ENCODE measurements at places on chromosomes 1 and 21.

DNA sequence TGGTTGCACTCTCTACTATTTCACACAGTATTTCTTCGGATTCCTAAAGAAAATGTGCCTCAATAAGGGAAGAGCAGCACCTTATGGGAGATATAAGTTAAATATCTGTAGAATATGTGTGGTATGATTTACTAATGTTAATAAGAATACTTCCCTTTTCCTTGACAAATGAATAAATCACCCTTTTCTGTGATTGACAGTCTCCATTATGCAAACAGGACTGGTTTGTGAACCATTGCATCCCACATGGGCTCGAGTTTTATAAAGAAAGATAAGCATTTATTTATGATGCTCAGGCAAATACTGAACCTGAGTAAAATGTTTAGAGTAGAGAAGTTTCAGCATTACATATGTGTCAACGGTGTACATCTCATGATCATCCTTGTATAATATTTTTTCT lies 587.7 kb upstream of the BRINP3 start:
- no peak overlapping the region for H3K27ac ChIP-seq
- H3K4me3 ChIP-seq = no peak overlapping the region
- no peaks in the 10 kb centered on the region for H3K4me1 ChIP-seq
- no peaks in the 10 kb centered on the region for H3K36me3 ChIP-seq

GRCh38 chr1:29286194-29286767 lies 50.0 kb downstream of the PTPRU start:
- H3K27ac ChIP-seq = no peak overlapping the region
- DNase-seq = no peak
- H3K4me3 ChIP-seq = no peak overlapping the region
- no peaks in the 10 kb centered on the region for H3K27me3 ChIP-seq
- peaks cover 4% of the 10 kb centered on the region for H3K4me1 ChIP-seq

GRCh38 chr1:3193811-3194210 lies 124.8 kb downstream of the PRDM16 start:
- no peak overlapping the region for H3K27ac ChIP-seq
- no peak overlapping the region for H3K4me3 ChIP-seq
- H3K36me3 ChIP-seq = no peaks in the 10 kb centered on the region
- no peak for DNase-seq
- H3K27me3 ChIP-seq = peaks cover 2% of the 10 kb centered on the region

DNA sequence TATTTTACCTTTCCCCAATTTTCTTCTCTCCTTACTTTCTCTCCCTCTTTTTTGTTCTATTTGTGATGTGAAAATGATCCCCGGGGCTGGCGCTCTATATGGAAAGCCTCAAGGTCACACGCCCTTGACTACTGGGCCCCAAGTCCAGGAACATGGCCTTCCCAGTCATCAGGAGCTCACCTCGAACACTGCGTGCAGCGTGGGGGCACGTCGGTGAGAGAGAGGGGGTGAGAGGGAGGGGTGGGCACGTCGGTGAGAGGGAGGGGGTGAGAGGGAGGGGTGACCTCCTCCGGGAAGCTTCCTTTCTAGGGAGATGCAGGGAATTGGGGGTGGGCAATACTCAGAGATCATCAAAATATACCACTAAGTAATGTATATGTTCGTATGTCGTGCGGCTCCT lies 94.6 kb upstream of the TMPRSS2 start:
- no peaks in the 10 kb centered on the region for H3K4me1 ChIP-seq
- H3K27me3 ChIP-seq = peaks cover 4% of the 10 kb centered on the region
- no peak overlapping the region for H3K27ac ChIP-seq
- no peak overlapping the region for H3K4me3 ChIP-seq
- H3K36me3 ChIP-seq = no peaks in the 10 kb centered on the region

DNA sequence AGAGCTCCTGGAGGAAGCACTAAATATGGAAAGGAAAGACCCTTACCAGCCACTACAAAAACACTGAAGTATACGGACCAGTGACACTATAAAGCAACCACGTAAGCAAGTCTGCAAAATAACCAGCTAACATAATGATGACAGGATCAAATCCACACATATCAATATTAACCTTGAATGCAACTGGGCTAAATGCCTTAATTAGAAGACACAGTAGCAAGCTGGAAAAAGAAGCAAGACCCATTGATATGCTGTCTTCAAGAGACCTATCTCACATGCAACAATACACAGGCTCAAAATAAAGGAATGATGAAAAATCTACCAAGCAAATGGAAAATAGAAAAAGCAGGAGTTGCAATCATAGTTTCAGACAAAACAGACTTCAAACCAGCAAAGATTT lies 31.0 kb downstream of the C1orf185 start:
- no peak overlapping the region for H3K27ac ChIP-seq
- no peaks in the 10 kb centered on the region for H3K36me3 ChIP-seq
- H3K4me1 ChIP-seq = no peaks in the 10 kb centered on the region

DNA sequence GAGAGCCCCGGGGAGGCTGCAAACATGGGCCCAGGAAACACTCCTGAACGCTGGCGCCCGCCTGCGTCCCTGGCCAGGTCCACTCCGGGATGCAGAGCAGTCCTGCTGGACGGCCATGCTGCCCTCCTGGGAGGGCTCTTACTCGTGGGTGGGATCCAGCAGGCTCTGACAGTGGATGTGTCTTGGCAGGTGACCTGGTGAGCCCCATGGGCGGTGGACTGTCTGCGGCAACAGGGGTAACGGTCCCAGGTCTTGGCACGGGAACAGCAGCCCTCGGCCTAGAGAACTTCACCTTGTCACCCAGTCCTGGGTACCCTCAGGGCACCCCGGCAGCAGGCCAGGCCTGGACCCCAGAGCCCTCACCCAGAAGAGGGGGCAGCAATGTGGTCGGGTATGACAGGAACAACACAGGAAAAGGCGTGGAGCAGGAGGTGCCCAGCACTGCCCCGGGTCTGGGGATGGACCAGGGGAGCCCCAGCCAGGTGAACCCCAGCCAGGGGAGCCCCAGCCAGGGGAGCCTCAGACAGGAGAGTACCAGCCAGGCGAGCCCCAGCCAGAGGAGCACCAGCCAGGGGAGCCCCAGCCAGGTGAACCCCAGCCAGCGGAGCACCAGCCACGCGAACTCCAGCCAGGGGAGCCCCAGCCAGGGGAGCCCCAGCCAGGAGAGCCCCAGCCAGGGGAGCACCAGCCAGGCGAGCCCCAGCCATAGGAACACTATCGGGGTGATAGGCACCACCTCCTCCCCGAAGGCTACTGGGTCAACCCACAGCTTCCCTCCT lies 39.8 kb downstream of the UMODL1 start:
- H3K4me3 ChIP-seq = no peak overlapping the region
- no peak overlapping the region for H3K27ac ChIP-seq
- peaks cover 5% of the 10 kb centered on the region for H3K4me1 ChIP-seq
- H3K36me3 ChIP-seq = no peaks in the 10 kb centered on the region
- DNase-seq = no peak

DNA sequence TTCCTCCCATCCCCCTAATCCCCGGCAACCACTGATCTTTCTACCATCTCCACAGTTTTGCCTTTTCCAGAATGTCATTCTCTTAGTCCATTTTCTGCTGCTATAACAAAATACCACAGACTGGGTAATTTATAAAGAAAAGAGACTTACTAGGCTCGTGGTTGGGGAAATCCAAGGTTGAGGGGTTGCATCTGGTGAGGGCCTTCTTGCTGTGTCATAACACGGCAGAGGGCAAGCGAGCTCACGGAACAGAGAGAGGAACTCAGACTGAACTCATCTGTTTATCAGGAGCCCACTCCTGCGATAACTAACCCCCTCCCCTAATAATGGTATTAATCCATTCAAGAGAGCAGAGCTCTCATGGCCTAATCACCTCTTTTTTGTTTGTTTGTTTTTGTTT lies 52.0 kb downstream of the RUNX3 start:
- no peak overlapping the region for H3K27ac ChIP-seq
- no peaks in the 10 kb centered on the region for H3K27me3 ChIP-seq
- no peak for DNase-seq

DNA sequence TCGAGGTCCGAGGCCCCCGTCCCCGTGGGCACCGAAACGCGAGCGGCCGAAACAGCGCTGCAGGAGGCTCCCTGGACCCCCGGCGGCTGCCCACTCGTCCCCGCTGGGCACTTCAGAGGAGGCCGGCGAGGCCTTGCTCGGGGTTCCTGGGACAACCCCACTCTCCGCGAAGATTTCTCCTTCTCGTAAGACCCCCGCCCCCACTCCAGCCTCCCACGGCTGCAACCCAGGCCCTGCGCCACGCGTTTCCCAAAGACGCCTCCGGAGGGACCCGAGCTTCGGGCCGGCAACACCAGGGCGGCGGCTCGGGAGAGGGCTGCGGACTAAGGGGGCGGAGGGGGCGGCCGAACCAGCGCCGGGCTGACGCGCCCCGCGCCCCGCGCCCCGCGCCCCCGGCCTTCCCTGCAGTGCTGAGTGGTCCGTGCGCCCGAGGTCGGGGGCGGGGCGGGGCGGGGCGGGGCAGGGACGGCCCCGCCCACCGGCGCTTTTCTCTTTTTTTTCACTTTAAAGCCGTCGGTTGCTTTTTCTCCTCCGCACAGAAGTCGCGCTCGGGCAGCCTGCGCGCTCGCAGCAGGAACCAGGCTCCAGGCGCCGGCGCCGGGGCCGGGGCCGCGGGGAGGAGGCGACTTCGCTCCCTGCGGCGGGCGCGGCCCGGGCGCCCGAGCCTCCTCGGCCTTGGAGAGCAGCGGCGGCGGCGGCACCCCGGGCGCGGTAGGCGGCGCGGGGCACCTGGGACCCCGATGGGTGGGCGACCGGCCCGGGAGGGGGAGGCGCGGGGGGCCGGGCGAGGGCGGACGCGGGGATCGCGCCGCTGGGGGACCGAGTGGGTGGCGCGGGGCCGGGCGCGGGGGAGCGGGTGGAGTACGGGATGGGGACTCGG lies at the start of gene SPSB1:
Gene SPSB1 (plus strand): TSS at position 534 of the 880 bp plus-strand sequence. CDS start 62,998 bp downstream, outside the sequence.
- H3K4me3 ChIP-seq = peak within 1 kb of the TSS; percentile 30
- DNase-seq = peak; percentile 72
- peaks cover 2% of the 10 kb centered on the region for H3K27me3 ChIP-seq
- peaks cover 2% of the 10 kb centered on the region for H3K36me3 ChIP-seq
- no peak within 1 kb of the TSS for H3K27ac ChIP-seq

GRCh38 chr21:43317254-43317748 lies 109.6 kb downstream of the SIK1 start:
- no peak overlapping the region for H3K27ac ChIP-seq
- no peak for DNase-seq
- H3K36me3 ChIP-seq = no peaks in the 10 kb centered on the region
- peaks cover 2% of the 10 kb centered on the region for H3K27me3 ChIP-seq
- H3K4me1 ChIP-seq = no peaks in the 10 kb centered on the region

DNA sequence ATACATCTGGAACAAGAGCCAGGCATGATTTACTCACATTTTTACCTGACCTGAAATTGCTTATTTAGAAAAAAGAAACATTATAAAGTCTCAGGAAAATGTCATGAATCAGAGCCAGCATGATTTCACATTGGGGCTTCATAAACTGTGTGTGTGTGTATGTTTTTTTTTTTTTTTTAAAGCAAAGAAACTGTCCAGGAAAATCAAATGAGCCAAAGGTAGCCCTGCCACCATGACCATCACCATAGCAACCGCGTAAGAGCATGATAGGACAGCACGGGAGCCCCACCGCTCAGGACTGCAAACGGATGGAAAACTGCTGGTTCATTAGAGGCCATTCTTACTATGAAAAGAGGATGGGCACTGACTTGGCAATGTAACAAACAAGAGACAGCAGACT lies 139.2 kb downstream of the NTMT2 start:
- H3K4me3 ChIP-seq = no peak overlapping the region
- H3K4me1 ChIP-seq = no peaks in the 10 kb centered on the region
- no peak for DNase-seq
- H3K36me3 ChIP-seq = no peaks in the 10 kb centered on the region
- peaks cover 3% of the 10 kb centered on the region for H3K27me3 ChIP-seq

GRCh38 chr1:56934430-56935060 lies 31.3 kb downstream of the C8B start:
- DNase-seq = no peak
- no peak overlapping the region for H3K27ac ChIP-seq
- H3K4me3 ChIP-seq = no peak overlapping the region
- peaks cover 9% of the 10 kb centered on the region for H3K27me3 ChIP-seq
- no peaks in the 10 kb centered on the region for H3K4me1 ChIP-seq

GRCh38 chr1:70112838-70113237 lies 92.5 kb downstream of the LRRC40 start:
- no peak overlapping the region for H3K27ac ChIP-seq
- H3K27me3 ChIP-seq = peaks cover 4% of the 10 kb centered on the region
- H3K4me3 ChIP-seq = no peak overlapping the region
- H3K4me1 ChIP-seq = no peaks in the 10 kb centered on the region
- DNase-seq = no peak
- no peaks in the 10 kb centered on the region for H3K36me3 ChIP-seq

- peaks cover 6% of the 10 kb centered on the region for H3K4me1 ChIP-seq
- H3K36me3 ChIP-seq = no peaks in the 10 kb centered on the region
- H3K27ac ChIP-seq = no peak overlapping the region
- H3K4me3 ChIP-seq = no peak overlapping the region
Measured at GRCh38 chr1:181503171-181503810, 20.0 kb downstream of the CACNA1E start.

DNA sequence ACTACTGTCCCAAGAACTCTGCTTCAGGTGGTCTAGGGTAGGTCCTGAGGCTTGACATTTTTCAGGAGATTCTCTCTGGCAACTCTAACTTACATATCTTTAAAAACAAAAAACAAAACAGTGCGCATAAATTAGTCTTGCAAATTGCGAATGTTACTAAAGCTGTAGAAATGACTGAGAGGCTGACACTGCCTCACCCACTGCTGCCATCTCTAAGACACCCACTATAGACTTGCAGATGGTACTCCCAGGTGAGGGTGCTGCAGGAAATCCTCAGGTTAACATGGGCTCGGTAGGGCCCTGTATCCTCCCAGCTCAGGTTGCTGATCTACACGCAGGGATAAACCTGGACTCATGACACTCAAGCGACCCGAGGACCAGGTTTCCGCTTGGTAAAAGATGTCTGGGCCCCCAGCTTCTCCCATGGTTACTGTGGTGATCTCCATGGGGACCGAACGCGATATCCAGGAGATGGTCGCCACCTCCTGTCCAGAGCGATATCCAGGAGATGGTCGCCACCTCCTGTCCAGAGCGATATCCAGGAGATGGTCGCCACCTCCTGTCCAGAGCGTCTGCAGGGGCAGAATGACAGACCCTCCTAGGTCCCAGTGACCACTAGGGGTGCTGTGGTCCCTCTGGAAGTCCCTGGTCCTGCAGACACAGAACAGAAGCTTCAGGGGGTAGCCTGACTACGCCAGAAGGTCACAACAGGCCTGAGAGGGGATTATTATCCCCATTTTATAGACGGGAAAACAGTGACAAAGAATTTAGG lies 16.2 kb upstream of the LY9 start:
- H3K27ac ChIP-seq = no peak overlapping the region
- peaks cover 37% of the 10 kb centered on the region for H3K4me1 ChIP-seq
- peak; percentile 77 for DNase-seq
- H3K27me3 ChIP-seq = no peaks in the 10 kb centered on the region
- no peak overlapping the region for H3K4me3 ChIP-seq

DNA sequence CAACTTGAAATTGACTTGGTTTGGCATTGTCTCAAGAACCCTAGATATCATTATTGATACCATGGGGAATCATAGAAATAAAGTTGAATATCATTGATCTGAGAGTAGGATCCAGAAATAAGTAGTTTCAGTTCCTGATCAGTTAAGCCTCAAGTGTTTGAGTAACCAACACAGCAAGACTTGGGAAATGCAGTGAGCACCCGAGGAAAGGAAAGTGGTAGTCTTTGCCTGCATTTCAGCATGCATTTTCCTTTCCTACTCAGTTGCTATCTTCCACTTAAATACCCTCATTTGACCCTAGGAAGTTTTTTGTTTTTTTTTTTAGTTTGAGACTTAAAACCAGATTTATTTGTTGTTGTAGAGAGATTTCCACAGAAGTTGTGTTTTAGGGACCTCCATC lies 18.9 kb downstream of the CLEC20A start:
- H3K36me3 ChIP-seq = no peaks in the 10 kb centered on the region
- H3K27me3 ChIP-seq = peaks cover 9% of the 10 kb centered on the region
- H3K4me1 ChIP-seq = no peaks in the 10 kb centered on the region
- H3K4me3 ChIP-seq = no peak overlapping the region
- H3K27ac ChIP-seq = no peak overlapping the region
- no peak for DNase-seq
